Urinary bladder (tissue), 4 donors: ENCODE measurements at places on chromosomes 6 and 20. TPM values are rescaled to one million over a fixed set of nuclear protein-coding genes. Genes with fewer than 3 reads are reported as not detected.

WFDC5 gene
- total RNA-seq = 0.26 TPM

DNA sequence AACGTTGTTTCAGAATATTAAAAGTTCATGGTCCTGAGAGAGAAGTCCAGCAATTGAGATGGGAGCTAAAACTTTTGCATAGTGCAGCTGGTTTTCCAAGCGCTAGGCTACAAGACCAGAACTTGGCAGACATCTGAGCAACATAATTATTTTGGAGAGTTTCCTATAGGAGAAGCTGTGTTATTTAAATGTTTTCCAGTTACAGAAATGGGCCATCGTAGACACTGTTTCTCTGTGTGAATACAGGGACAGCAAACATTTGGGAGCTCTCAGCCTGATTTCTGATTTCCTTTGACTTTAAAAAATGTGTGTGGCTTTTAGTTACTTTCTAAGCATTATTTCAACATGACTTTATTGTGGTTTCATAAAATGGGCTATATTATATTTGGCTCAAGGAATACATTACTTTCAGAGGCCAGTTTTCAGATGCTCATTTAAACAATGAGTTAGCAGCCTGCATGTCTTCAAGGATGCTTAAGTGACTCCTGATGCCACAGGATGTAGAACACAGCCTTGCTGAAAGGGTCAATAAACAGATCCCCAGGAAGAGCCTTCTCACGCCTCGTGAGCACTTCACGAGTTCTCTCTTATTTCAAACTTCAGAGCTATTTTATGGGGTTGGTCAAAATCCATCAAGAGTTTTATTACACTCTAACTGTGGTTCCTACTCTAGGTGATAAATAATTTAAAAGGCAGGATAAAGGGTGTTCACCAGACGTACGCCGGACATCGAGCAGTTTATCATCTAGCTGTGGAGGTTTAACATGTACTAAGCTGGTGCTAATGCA, 193.8 kb downstream of the SMOC2 start:
- DNase-seq = peak; percentile 66

- DNase-seq = no peak
These were observed 234.2 kb upstream of the CITED2 start for GRCh38 chr6:139608466-139609261.

- DNase-seq = no peak
These were observed 99.4 kb downstream of the ASXL1 start for GRCh38 chr20:32457479-32457986.

DNA sequence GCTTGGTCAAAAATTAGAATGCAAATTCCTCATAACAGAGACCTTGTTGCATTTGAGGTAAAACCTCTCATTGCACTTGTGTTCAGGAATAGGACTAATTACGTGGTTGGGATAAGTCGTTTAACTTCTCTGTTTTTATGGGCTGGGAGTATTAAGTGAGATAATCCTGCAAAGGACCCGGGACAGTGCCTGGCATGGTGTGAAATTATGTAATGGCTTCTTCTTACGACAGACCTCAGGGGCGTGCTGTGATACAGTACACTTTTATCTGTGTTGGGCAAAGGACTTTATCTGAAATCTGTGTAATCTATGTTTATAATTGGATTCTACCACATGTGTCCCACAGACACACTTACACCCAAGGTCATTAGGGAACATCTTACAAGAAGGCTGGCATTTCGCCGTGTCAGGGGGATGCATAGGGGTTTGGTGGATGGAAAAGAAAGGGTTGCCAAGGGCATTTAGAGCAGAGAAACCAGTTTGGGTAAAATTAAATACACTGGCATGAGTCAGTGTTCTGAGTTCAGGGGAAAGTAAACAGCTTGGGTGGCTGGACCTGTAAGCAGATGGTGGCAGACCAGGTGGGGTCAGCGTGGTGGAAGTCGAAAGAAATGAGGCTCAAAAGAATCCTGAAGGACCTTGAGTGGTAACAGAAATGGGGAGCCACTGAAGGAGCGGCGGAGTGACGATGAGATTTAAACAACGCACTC, 17.2 kb upstream of the RTF2 start:
- DNase-seq = no peak

- no peak for DNase-seq
These were observed 21.2 kb downstream of the SERPINB1 start for GRCh38 chr6:2820415-2820814.

VPS52 gene
- 32.4 TPM for total RNA-seq
